GM10248 (cell line): ENCODE measurements at places on chromosomes 3 and 15.

DNA sequence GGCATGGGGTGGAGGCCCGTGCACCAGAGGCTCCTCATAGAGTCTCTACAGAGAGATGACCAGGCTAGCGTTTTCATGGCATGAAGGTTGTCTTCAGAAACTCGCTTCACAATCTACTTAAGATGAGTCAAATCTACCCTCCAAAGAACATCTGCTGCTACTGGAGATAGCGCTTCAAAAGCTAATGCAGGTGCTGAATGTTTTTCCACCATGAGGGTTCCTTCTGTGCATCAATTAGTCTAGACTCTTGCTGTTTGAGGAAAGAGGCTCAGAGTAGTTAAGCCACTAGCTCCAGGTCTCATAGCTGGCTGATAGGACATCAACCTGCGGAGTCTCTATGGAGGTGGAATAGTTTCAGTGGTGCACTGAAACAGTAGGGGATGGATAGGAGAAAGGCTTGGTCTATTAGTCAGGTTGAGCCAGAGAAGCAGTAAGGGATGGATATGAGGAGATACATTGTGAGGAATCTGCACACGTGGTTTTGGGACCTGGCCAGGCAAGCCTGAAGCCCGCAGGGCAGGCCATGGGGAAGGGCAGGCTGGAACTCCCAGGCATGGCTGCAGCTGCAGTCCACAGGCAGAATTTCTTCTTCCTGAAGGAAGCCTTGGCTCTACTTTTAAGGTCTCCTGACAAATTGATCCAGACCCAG is 117.5 kb downstream of the APBA2 start:
- no peak for DNase-seq

DNA sequence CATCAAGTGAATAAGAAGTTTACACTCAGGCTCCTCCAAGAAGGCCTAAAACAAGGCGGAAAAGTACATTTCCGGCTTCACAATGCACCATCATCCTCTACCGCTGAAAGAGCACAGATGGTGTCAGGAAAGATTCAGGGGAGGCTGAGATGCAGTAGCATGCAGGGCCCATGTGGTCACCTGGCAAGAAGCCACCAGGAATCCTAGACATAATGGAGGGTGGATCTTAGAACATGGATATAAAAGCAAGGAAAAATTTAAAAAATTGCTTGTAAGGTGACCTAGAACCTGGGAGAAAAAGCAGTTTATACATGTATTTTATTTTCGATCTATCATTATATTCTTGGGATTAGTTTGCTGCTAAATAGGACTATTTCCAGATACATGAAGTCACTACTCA is 21.9 kb upstream of the OTOL1 start:
- no peak for DNase-seq

DNA sequence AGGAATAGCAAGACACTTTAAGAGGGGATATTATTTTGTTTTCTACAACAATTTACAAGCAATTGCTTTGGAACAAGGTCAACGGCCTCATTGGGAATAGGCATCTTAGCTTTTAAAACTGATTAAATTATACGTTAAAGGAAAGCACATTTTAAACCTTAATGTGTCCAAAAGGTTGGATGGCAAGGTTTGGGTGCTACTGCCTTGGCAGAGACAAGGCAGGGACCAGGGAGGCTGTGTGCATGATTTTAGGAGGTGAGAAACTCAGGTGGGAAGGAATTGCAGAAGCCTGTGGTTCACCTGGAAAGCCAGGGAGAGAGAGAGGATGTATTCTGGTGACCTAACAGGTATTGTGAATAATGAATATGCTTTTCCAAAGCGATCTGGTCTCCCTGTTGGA is 54.3 kb downstream of the TGFBR2 start:
- DNase-seq: no peak

DNA sequence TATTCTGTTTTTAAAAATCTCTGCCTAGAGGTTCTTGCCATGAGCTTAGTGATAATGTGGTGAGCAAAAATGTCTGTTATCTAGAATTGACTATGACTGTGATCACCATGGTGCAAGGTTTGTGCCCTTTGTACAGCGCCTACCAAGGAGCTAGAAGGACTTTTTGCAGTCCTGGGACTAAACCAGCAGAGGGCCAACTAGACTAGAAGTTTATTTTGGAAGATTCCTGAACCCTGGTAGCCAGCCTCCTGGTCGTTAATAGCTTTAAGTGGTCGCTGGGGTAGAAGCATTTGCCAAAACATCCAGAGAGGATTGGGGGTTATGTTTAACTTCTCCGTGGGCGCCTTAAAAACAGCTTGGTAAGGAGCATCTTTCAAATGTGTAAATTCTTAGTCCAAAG is 7.8 kb downstream of the SCG5 start:
- no peak for DNase-seq

- DNase-seq: no peak
Measured at GRCh38 chr15:82971218-82971984, 14.6 kb upstream of the RAMAC start.
